ENCODE measurements at places on chromosomes 7 and 10. TPM values are rescaled to one million over a fixed set of nuclear protein-coding genes. Genes with fewer than 3 reads are reported as not detected.

DNA sequence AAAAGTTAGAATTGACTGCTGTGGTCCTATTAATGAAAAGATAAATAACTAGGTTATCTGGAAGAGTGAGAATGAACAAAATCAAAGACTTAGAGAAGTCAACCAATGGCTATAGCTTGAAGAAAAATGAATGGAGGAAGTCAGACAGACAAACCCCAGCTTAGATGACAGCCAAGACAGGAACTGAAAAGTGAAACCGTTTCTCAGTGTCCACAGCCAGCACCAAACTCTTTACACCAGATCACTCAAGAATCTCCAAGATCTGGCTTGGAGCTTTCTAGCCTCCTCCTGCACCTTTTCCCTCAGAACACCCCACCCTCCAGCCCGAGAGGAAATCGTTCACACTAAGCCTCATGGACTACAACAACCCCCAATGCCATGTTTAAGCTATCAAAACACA, 167.0 kb downstream of the SFMBT2 start:
- no peak for DNase-seq

DNA sequence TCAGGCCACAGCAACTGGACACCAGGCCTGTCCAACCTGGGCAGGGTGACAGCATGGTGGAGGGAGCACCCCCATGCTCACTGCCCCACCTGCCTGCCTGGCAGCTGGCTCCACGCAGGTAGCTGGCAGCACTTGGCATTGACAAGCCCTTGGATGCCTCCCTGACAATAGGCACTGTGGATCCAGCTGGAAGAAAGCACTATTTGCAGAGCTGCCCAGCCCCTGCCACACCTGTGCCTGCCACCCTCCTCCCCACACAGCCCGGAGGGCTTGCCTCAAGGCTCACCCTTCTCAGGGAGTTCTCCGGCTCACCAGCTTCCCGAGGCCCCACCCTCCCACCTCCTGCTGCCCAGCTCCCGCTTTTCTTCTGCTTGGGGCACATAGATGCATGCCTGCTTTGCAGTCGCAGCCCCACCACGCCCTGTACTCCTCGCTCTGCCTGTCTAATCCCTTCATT, 160.1 kb downstream of the NEURL1 start:
- no peak for DNase-seq

GRCh38 chr7:43954524-43955228, 28.4 kb downstream of the UBE2D4 start:
- DNase-seq, result peak; percentile 6

GRCh38 chr7:150800581-150801241, at the start of gene TMEM176A:
TSS of gene TMEM176A (plus strand) at chr7:150800769. CDS start at chr7:150801551, 782 bp downstream.
- no peak for DNase-seq

DNA sequence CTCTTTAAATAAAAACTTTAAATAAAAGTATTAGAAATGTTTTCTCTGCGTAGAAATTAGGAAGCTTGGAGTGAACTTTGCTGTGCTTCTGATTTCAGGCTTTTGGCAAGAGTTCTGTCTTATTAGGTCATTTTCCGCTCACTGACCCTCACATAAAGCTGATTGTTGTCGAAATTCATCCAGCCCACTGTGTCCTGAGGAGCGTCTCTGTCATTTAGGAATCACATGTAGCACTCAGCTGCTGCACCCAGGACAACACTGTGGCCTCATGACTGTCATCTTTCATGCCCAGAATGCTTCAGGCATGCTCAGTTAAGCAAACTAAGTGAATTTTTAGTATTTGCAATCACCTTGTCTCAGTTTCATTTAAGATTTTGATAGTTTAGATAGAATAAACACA, 57.8 kb upstream of the MSRB2 start:
- no peak for DNase-seq

- DNase-seq, result no peak
Observed at GRCh38 chr10:47181052-47181849, 118.7 kb upstream of the GDF10 start.

- no peak for DNase-seq
Observed at GRCh38 chr10:100510533-100511308, 8.9 kb downstream of the SEC31B start.

DNA sequence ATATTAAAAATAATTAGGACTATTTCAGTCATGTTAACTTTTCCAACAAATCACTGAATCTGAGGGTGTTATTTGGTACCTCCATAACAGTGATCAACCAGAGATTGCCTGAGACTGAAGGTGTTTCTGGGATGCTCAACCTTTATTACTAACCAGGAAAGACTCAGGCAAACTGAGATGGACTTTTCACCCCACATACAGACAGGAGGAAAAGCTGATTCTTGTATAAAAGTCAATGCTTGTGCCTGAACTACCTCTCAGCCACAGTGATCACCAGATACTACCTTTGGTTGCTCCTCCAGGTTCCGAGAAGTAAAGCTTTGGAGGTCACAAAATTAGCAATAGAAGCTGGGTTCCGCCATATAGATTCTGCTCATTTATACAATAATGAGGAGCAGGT, 1.9 kb downstream of the AKR1C3 start:
- no peak for DNase-seq

DNA sequence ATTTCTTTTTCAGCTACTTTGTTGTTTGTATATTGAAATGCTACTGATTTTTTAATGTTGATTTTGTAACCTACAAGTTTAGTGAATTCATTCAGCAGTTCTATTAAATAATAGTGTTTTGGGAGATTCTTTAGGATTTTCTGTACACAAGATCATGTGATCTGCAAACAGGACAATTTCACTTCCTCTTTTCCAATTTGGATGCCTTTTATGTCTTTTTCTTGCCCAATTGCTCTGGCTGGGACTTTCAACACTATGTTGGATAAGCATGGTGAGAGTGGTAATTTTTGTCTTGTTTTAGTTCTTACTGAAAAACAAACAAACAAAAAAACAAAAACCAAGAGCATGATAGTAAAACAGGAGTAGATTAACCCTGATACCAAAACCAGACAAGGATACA, 316.2 kb downstream of the ATRNL1 start:
- DNase-seq, result no peak

GRCh38 chr10:22629852-22630233, 84.5 kb downstream of the PIP4K2A start:
- DNase-seq, result no peak

GRCh38 chr7:30799976-30800661, 28.9 kb downstream of the MINDY4 start:
- no peak for DNase-seq

DNA sequence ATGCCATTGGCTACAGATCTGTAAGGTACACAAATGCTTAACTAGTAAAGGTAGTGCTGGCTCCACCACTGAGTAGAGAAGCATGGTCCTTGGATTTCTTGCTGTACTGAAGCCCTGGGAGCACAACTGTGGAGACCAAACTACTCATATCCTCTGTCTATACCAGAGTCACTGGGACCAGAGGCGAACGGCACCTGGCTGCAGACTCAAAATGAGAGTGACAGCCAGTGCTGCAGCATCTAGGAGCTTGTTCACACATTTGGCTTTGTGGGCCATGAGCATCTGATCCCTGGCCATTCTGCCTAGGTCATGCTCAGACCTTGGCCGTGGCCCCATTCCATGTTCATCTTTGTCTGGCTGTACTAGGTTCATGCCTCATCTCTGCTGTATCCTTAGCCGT, 31.9 kb downstream of the LRRC18 start:
- DNase-seq, result no peak

DNA sequence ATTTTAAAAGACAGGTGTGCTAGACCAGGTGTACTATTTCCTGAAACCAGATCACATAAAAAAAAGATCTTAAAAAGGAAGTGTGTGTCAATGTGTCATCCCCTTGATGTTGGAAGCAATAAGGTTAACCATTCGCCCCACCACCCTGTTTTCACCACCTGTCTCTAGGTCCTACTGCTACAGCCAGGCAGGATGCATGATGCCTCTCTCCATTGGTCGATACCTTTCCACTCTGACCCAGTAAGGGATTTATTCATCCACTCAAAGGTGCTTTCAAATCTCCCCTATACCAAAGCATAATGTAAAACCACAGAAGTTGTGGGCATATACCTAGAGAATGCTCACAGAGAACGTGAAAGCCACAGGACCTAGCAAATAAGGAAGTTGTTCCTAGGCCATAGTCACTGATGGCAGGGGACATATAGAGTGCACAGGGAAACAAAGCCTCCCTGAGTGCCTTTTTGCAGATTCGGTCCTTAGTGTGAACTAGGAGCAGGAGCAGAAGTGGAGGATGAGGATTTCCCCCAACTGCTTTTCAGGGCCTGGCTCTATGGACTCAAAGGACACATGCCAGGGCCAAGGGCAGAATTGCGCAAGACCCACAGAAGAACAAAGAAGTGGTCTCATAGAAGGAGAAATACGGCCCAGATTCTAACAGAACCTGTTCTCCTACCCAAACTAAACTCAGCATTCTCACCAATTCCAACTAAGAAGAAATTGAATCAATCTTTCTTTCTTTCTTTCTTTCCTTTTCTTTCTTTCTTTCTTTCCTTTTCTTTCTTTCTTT, 631.5 kb upstream of the NRP1 start:
- DNase-seq, result peak; percentile 19

GRCh38 chr7:50389961-50390360, 60.2 kb downstream of the FIGNL1 start:
- no peak for DNase-seq

GRCh38 chr10:113961182-113962031, 82.3 kb upstream of the ADRB1 start:
- DNase-seq, result no peak

- DNase-seq, result no peak
Observed at GRCh38 chr7:2964208-2964607, 79.5 kb downstream of the CARD11 start.

GRCh38 chr7:4792537-4793126, 17.2 kb downstream of the AP5Z1 start:
- DNase-seq, result no peak

DNA sequence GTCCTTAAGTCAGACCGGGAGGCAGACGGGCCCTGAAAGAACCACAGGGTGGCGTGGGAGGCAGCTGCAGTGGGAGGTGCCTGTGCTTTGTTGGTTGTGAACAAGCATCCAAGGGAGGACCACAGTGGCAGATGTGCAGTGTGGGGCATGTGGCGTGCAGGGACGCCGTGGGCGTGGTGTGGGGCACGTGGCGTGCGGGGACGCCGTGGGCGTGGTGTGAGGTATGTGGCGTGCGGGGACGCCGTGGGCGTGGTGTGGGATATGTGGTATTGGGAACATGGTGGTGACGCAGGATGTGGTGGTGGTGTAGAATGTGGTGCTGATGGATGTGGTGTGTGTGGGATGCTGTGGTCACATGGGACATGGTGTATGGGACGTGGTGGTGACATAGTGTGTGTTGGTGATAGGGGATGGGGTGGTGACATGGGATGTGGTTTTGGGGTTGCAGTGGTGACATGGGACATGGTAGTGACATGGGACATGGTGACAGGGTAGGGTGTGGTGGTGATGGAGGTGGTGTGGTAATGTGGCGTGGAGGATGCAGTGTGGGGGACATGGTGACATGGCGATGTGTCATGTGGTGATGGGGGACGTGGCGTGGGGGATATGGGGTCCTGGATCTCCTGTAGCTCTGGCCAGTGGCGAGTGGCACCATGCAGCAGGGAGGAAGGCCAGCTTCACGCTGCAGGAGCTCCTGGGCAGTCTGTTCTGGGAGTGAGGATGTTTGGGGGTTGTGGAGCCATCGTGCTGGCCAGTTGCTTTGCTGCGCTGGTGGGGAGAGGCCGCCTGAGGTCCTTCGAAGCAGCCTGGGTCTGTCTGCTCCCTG, 78.8 kb downstream of the INPP5A start:
- no peak for DNase-seq

DNA sequence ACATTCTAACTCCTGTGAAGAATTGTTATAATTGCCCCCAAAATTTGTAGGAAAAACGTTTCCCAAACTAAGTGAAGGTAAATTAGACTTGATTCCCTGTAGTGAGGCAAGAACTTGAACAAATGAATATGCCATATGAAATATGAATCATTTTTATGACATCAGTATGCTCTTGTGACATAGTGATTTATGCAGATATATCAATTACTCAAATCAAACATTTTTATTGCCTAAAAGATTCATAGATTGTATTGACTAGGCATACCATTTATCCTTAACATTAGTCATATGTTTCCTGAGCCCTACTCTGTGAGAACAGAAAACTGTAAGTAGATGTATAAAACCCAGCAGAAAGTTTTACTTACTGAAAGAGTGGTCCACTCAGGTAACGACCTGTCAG, 245.6 kb downstream of the MALRD1 start:
- DNase-seq, result no peak

GRCh38 chr7:157731126-157731525, 394.3 kb downstream of the DNAJB6 start:
- no peak for DNase-seq

GRCh38 chr10:5965266-5965665, 12.1 kb downstream of the IL15RA start:
- no peak for DNase-seq

- DNase-seq, result no peak
Observed at GRCh38 chr7:112806156-112806555, 16.0 kb upstream of the TMEM168 start.

- DNase-seq, result no peak
Observed at GRCh38 chr10:810351-810846, 120.9 kb upstream of the DIP2C start.

- DNase-seq, result no peak
Observed at GRCh38 chr10:108601851-108602250, 1321.5 kb downstream of the XPNPEP1 start.

DNA sequence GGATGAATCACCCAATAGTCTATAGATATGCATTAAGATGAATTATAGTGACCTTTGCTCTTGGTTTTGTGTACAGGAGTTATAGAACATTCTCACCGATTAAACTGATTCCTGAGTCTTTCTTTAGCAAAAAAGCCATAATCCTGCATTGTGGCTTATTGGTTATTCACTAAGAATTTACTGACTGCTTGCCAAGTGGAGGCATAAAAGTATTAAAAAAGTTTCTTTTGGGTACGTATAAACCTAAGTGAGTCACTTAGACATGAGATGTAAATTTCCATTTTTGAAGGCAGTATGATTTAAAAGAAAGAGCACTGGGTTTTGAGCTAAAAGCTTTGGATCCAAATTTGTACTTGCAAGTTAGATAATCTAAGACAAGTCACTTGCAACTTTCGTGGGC, 100.7 kb downstream of the CDK6 start:
- DNase-seq, result no peak

DNA sequence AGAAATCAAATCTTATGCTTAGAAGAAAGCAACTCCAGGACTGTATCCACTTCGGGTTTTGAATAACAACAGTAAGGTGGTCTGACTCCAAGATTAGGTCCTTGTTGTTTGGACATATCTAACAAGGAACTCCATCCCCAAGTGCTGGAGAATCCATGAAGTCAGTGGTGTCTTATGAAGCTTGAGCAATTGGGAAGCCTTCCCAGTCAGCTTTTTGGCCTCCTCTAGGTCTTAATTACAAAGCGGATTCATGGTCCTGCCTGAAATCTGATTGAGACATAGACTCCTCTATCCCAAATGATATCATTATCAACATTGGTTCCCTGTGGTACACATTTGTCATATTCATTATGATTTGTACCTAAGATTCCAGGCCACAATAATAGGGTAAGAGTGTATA, 642.6 kb downstream of the AUTS2 start:
- DNase-seq, result no peak

AS3MT gene
- 5.4 TPM for total RNA-seq

CNNM1 gene
- 0.20 TPM for total RNA-seq

GNG11 gene
- total RNA-seq, result 15.3 TPM

GBX1 gene
- total RNA-seq, result not detected

DOCK4 gene
- total RNA-seq, result 30.8 TPM

Data from tibial nerve (tissue), 4 donors.